T-helper 9 cell (primary cell): ENCODE measurements at places on chromosomes 6 and 20.

GRCh38 chr20:52529826-52530225 is 338.2 kb upstream of the ZFP64 start:
- no peak for DNase-seq

- no peak for DNase-seq
Measured at GRCh38 chr6:108662702-108663101, 102.0 kb downstream of the FOXO3 start.

DNA sequence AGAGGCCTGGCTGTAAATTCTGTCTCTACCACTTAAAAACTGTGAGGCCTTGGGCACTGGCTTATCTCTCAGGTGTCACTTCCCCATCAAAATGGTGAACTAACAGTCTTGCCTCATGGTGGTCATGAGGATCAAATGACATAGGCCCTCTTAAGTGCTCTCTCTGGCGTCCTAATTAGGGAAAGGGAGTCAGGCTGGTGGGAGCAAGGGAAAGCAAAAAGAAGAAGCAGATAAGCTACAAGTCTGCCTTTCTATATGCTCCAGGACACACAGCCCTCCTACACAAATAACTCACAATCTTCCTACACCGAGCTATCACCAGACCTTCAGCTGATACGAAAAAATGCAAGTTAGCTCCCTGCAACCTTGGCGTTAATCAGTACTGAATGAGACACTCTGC is 19.5 kb upstream of the SLC22A16 start:
- no peak for DNase-seq

DNA sequence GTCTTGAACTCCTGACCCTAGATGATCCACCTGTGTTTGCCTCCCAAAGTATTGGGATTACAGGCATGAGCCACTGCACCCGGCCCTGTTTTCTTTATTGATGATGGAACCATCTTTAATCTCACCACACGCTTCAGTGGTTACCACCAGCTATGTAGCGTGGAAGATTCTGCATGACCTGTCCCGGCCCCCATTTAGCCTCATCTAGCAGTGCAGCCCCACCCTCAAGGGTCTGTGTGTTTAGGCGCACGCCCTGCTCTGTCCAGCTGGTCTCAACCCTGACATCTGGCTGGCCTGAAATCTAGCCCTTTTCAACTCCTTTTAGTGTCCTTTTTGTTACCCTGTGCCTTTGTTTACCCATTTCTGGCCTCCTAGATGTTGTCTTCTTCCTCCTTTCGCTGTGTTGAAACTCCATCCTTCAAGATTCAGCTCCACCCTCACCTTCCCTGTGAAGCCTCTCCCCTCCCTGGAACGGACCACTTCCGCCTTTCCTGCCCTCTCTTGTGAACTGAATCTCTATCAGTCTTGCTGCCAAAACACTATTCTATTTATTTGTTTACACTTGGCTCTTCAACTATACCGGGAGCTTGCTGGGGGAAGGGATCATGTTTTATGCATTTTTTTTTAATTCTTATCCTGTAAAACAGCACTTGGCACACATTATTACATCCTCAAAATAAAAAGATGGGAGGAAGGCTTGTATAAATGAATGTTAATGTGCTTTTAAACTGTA is 101.0 kb upstream of the MTHFD1L start:
- no peak for DNase-seq

DNA sequence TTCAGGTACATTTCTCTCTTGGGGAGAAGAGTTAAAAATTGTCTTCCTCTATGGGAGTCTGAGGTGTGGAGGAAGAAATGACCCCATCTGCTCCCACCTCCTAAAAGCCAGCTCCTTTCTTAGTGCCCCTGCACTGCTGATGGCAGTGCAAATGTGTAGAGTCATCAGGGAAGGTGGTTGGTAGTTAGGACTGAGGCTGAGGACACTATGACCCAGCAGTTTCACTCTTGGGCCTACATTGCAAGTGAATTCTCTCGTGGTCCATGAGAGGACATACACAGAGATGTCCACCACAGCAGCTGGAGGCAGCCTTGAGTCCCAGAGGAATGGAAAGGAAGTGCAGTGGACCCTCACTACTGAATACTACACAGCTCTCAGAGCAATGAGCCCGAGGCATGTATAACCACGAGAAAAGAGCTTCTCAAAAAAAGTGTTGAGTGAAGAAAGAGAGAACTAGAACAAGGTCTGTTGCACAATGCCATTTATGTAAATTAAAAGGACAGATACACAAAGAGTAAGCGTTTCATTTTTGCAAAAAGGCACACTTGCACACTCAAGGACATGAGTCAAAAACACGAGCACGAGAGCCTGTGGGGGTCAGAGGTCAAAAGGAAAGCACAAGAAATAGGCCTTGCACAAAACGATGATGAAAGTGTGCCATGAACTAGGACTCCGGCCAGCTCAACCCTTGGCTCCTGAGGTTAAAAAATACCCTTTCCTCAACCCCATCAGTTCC is 308.2 kb upstream of the PRND start:
- no peak for DNase-seq

DNA sequence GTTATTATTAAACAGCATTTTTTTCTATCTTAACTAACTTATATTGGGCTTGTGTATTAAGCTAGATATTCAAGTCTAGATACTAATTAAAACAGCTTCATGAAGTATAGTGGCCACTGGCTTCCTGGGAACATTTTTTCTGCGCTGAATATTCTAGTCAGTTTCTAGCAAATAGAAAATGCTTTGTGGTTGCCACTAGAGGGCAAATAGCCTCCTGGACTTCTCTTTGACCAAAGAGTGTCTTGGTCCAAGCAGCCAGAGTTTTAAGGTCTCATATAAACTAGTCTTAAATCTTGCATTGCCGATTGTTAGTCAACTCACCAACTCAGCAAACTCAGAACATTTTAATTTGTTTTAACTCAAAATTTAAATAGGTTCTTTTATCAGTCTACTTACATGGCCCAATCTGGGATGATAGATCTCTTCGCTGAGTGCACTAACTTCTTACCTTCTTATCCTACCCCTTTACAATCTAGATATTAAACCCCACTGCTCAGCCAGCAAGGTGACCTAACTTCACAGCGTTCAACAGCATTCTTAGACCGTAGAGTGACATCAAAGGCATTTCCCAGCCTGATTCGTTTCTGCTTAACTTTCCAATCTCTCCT is 24.6 kb upstream of the ID4 start:
- DNase-seq = no peak

- no peak for DNase-seq
Measured at GRCh38 chr6:100202417-100203194, 208.6 kb upstream of the MCHR2 start.

DNA sequence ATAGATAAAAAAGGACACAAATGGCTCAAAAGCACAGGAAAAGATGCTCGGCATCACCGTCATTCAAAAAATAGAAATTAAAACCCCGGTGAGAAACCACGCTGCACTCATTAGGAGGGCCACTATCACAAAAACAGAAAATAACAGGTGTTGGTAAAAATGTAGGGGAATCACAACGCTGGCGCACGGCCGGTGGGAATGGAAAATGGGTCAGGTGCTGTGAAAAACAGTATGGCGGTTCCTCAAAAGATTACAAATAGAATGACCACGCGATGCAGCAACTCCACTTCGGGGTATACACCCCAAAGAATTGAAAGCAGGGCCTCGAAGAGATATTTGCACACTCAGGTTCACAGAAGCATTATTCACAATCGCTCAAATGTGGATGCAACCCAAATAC is 28.3 kb downstream of the NPEPL1 start:
- DNase-seq = no peak

- no peak for DNase-seq
Measured at GRCh38 chr6:98976674-98977385, 29.1 kb upstream of the FBXL4 start.

- DNase-seq = no peak
Measured at GRCh38 chr6:40794586-40794985, 207.4 kb upstream of the LRFN2 start.

GRCh38 chr6:43302126-43302525 is 4.1 kb downstream of the SLC22A7 start:
- DNase-seq = no peak

DNA sequence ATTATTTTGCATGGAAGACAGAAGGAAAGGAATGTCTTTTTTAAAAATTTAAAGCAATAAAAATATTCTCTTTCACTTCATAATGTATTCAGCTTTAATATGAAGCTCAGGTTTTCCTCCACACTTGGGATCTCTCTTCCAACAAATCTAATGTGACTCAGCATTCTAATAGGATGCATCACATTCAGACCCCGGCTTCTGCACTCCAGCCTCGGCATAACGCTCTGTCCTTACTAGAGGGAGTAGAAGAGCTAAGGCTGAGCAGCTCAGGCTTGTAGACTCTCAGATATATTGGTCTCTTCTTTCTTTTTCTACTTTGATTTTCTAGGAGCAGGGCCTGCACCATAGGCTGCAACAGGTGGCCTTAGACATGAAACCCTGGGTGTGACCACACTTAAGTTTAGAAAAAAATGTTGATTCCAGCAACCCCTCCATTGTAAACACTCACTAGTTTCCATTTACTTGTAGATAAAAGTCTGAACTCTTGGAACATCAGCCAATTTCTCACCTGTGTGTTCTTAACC is 161.7 kb downstream of the PAK5 start:
- no peak for DNase-seq

DNA sequence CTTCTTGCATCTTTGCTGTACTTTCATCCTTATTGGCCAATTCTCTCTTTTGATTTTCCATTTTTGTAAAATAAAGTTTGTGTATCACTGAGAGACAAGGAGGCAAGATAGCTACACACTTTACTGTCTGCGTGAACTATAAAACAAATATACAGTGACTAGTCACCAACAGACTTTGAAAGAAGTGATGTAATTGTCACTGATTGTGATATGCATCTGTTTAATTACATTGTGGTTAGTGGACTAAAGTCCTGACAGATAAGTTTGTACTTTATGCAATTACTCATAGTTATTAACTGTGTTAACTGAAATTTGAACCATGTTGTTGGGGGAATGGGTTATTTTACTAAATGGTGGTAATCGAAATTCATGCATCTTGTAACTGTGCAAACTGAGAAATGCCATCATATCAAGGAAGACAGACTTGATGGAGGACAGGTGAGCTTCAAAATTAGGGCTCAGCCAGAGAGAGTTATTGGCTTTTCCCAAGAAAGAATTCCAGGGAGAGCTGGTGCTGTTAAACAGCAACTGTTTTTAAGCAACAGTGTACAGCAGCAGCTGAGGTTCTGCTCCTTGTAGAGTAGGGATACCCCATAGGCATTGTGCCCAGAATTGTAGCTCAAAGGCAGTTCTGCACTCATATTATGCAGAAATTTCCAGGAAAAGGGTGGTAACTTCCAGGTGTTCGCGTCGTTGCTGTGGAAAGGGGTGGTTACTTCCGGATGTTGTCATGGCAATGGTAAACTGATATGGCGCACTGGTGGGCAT is 62.9 kb downstream of the EFHC1 start:
- DNase-seq = no peak

- DNase-seq = no peak
Measured at GRCh38 chr6:15763837-15764236, 101.0 kb upstream of the DTNBP1 start.

DNA sequence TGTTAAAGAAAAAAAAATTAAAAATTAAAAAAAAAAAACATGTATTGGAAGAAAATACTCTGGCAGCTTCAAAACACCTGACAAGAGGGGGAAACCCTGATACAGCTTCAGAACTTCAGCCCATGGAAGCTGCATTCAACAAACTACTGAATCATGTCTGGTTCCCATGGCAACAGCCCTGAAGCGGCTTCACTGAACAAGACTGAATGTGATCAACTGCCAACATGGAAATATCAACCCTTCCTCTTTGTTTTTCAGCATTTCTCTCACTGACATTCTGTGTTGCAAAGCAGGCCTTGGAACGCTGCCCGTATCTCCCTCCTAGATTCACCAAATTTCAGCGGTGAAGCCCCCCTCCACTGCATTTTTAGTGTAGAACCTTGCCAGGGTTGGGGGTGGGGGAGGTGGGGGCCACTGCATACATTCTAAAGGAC is 91.3 kb upstream of the SHLD1 start:
- DNase-seq = no peak

DNA sequence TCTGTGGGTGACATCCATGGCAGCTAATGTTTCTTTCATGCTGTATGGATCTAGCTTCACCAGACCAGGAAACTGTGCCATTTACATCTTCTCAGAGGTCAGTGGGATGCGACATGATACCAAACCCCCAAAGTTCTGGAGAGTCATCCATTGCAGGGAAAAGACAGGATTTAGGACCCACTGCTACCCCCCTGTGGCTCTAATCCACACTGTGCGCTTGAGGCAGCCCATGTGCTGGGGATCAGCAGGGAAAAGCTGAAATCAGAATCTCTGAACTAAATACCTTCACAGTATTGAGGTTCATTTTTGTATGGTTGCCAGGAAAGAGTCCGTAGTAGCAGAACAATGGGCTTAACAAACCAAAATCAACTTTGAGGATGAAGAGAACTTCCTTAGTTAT is 164.4 kb downstream of the TMEM242 start:
- DNase-seq = no peak

DNA sequence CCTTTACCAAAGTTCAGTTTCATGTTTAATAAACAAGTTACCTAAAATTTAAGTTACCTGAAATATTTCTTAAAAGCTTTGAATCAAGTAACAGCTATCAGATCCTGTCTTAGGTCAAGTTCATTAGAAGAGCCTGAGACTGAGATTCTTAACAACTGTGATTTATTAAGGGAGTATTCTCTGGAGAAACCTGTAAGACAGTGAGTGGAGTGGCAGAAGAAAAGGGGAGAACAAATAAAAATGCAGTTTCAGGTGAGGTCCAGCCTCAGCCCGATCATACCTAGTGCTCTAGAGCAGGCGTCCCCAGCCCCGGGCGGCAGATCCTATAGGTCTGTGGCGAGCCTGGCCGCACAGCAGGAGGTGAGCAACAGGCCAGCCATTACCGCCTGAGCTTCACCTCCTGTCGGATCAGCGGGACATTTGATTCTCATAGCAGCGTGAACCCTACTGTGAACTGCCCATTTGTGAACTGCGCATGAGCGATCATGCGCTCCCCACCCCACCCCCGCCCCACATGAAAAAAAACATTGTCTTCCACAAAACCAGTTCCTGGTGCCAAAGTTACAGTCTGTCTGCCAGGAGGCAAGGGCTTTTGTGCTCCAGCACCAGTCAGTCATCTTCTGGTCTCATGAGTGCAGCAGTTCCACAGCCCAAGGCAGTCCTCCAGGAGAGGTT is 59.2 kb upstream of the ADGRB3 start:
- DNase-seq = no peak

DNA sequence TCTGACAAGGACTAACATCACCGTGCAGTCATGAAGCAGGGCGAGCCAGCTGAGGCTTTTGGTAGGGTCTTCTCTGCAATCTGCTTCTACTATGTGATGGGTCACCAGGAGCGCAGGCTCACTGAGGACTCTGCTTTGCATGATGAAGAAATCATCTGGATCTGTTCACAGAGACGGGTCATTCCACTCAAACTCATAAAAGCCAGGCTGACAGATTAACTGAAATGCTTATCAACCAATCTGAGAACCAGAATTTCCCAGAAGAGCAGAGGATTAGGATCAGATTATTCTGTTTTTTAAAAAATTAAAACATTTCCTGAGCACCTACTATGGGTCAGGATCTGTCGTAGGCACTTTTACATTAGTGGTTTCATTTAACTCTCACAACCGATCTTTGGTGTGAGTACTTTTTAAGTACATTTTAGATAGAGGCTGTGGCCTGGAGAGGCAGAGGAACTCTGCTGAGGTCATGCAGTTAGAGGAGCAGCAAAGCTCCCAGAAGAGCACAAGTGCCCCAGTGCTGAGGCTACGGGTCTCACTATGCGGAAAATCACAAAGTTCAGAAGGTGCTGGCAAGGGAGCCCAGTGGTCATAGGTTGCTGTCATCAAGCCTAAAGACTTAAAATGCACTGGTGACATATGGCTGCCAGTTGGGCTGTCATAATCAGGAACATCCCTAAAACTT is 109.1 kb downstream of the BACH2 start:
- DNase-seq = no peak
